Hepatocyte (in vitro differentiated cells): ENCODE measurements at places on chromosomes 1 and 21. TPM values are rescaled to one million over a fixed set of nuclear protein-coding genes. Genes with fewer than 3 reads are reported as not detected.
A peak's percentile ranks its signal among the peaks of the same experiment; 100 is the strongest.

The ANXA9 gene
- 7.5 and 7.9 TPM in 2 replicates for total RNA-seq

The LYSMD1 gene
- 13.0 and 16.2 TPM in 2 replicates for total RNA-seq

The ANGPTL3 gene
- total RNA-seq, result 81.8 and 88.6 TPM in 2 replicates

The SPRR2F gene
- 0.80 and 2.5 TPM in 2 replicates for total RNA-seq

The FCRL1 gene
- not detected in 2 replicates for total RNA-seq

The RBP7 gene
- total RNA-seq, result 0.50 and 2.0 TPM in 2 replicates

The KCNT2 gene
- total RNA-seq, result 8.1 and 8.8 TPM in 2 replicates

The OR2L2 gene
- not detected in 2 replicates for total RNA-seq

The UBE2U gene
- not detected in 2 replicates for total RNA-seq

- peak; percentile 40 for DNase-seq
Observed at GRCh38 chr1:96596226-96596922, 125.2 kb upstream of the PTBP2 start.

GRCh38 chr1:65773391-65774123 lies 19.1 kb upstream of the PDE4B start:
- DNase-seq, result no peak

DNA sequence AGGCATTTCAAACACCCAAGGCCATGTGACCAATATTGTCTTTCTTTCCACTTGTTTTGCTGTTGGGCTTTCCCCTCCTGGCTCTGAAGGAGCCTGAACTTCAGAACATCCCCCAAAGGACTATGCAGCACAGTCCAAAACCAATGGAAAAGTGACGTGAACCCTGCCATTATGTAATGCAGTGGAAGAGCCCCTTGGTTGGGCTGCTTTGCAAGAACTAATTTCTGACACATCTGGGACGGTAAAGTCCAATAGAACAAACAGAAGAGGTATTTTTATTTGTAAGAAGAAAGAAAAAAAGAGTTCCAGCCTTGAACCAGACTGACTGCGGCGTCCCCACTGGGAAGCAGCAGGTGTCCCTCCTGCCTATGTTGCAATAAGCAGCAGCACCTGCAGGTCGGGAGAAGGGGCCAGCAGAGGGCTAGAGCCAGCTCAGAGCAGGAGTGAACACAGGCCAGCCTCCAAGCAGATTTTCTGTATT lies 116.7 kb downstream of the CDC7 start:
- DNase-seq, result peak; percentile 74

DNA sequence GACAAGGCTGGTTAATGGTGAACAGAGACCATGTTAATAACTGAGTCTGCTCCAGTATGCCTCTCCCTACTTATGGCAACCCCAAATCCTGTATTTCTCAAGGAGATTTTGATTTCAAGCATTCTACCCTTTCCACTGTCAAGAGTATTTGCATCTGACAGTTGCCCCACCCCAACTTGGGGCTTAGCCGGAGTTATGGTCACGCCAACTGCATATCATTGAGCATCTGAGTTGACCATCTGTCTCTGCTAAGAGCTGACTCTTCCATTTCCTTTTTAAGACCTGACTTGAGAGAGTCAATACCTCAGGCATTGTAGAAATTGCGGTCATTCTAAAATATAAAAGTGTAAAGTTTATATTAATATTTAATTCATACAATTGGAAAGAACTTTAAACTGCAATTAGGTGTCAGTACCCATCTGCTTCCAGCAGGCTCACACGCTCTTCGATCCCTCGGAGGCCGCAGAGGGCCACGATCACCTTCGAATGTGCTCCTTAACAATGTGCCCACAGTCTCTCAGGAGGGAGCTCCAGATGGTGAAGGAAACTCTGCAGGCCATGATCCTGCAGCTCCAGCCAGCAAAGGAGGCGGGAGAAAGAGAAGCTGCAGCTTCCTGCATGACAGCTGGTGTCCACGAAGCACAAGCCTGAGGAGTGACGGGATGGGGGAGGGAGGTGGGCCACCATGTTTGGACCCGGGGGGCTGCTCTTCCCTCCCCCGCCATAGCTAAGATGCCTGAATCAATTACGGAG lies 409.8 kb downstream of the DISC1 start:
- no peak for DNase-seq

DNA sequence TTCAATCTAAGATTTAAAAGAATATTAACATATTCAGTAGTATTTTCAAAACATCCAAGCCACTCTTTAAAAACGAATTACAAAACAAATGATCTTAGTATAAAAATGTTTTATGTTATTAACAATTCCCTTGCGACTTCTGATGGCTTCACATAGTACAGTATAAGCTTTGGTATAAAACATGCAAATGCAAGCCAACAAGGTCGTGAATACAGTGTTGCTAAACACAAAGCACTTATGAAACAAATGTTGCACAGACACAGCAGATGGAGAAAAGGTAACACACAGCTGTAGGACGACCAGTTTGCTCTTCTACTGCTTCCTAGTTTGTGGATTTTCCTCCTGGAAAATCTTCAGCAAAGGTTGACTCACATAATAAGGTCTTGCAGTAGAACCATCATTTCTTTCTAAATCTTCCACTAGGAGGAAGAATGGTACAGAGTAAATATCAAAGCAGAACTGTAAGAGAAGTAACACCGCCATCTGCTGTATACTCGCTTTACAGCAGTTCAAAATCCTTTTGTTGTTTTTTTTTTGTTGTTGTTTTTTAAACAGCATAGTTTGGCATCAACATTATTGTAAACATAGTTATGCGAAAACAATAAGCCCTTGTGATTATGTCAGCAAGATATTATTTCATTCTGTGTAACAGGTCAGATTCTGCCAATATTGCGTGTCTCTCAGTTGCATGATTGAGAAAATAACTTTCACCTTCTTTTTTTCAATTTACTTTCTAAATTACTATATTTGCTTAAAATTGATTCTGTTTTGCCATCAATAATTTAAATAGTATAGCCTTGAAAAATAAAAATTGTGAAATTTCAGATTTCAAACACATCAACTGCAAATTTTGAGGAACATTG lies 69.5 kb downstream of the LHX8 start:
- DNase-seq, result peak; percentile 62

DNA sequence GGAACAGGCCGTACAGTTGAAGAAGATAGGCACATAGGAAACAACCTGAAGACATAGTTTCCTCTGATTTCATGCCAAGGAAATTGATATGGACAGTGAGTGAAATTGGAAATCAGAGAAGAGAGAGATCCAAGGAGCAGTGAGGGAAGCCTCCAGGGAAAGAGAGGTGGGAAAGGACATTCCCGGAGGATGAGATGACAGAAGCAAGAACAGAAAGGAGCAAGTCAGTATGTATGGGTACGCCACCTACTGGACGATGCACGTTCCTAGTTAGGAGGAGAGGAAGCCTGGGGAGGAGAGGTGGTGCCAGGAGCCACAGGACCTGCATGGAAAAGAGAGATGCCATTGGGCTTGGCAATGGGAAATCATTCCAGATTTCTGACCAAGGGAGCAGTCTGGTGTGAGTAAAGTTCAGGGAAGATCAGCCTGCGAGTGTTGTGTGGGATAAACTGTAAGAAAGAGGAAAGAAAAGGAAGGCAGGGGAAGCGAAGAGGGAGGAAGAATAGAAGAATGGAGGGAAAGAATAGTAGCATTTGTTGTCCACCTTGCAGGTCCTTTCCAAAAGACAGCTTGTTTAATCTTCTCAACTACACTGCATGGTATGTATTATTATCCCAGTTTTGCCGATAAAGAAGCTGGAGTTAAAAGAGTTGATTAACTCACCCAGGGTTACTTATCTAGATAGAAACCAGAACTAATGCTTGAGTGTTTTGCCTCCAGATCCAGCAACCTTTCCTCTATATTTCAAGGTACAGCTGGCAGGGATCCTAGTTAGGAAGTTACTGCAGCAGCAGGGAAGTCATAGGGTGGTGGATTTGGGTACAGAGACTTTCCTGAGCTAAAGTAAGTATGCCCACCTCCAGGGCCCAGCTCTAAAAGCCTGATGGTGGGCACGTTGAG lies 27.4 kb downstream of the C1orf116 start:
- DNase-seq, result peak; percentile 85

GRCh38 chr1:39499668-39500067 lies 8.2 kb downstream of the BMP8A start:
- DNase-seq, result no peak

- DNase-seq, result no peak
Observed at GRCh38 chr1:14320518-14320917, 278.0 kb upstream of the KAZN start.

DNA sequence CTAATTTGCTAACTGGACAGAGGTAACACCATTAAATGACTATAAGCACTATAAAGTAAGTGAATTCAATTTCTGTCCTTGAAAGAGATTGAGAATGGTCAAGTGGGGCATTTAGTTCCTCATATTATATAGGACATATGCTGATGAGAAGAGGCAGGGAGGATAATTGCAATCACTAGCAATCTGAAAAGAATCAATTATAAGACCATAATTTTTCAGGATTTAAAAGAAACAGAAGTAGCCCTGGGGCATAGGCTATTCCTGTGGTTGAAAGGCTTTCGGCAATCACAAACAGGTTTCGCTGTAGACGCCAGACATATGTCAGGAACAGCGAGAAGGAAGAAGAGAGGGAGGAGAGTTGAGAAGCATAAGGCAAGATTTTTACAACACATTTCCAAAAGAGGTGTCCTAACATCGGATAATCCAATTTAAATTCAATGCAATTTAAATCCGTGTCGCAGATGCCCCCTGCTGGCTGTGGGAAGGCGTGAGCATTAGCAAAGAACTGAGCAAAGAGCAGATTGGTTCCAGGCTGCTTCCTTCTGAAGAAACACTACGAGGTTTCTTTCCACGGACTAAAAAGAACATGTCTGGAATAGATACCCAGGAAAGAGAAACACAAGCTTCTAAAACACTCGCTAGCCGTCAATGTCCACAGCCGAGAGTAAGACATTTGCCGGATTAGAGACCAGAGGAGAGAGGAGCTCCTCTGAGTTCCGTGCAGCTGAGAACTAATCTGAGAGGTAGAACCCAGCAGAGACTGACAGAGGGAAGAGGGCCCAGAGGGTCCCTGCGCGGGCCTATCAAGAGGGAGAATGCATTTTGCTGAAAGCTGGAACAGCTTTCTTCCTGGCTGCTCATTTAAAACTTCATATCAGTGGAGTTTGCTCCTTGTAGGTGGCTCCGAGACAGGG lies 27.9 kb downstream of the RGS5 start:
- peak; percentile 82 for DNase-seq

- DNase-seq, result no peak
Observed at GRCh38 chr1:31657020-31657804, 12.5 kb upstream of the PEF1 start.

DNA sequence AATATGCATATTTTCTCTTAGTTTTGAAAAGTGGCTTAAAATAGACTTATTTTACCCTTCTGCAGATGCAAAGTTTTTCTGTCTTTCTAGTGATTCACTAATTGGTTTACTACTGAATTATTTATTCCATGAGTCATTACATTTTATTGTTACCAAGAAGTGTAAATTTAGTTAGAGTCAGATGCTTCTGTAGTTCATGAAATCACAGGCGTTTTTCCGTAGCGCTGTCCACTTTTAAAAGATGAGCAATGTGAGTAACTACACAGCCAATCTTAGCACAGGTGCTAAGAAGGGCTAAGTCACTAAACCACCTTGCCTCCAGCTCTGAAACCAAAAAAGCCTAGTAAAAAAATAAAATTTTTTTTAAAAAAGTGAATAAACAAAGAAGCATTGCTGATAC lies 24.7 kb downstream of the RGS13 start:
- no peak for DNase-seq

GRCh38 chr1:84782881-84783280 lies 92.6 kb upstream of the SSX2IP start:
- no peak for DNase-seq

DNA sequence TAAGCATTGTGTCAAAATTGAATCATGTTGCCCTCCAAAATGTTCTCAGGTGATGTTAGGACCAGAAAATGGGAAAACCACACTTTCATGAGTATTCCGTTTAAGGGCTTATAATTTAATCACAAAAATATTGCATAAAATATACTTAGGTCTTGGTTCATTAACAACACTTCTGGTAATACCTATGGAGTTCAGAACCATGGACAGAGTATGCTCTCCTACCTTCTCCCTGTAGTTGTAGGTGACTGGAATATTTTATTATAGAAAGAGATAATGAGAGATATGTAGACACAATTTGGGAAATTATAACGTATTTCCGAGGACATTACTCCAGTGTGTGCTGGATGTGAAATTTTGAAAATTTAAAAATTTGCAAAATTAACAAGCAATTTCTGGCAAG lies 232.5 kb downstream of the NCAM2 start:
- peak; percentile 46 for DNase-seq

- DNase-seq, result no peak
Observed at GRCh38 chr21:16594191-16594590, 864.4 kb downstream of the USP25 start.

DNA sequence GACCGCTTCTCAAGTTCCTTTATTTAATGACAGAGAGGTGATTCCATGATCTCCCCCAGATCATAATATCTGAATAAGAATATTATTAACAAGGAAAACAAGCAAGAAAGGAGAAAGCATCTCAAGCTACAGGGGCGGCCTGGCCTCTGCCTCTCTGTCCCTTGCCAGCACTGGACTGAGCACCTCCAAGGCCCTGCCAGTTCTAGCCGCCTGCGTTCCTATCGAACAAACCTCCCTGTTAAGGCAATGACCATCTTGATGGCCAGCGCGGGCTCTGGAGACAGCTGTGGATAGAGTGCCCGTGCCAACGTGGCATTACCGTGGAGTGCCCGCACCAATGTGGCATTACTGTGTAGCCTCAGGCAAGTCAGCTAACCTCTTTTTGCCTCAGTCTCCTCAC lies 84.8 kb downstream of the NPHP4 start:
- no peak for DNase-seq

- no peak for DNase-seq
Observed at GRCh38 chr1:43783671-43784205, 76.4 kb downstream of the ST3GAL3 start.

- DNase-seq, result no peak
Observed at GRCh38 chr1:19967808-19968207, 11.6 kb downstream of the PLA2G2A start.

DNA sequence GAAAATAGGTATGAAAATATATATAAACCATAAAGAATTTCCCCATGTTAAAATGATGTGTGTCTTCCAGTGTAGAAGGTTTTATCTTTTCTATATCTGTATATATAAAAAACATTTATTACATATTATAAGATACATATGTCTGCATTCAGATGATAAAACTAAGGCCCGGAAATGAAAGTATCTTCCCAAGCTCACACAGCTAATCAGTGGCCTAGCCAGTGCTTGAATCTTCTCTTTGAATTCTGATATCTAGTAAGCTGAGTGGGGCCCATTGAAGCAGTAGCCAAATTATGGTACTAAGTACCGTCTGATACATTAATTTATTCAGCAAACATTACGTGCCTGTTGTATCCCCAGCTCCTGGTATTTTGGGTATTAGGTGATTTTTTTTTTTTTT lies 28.6 kb downstream of the UCK2 start:
- no peak for DNase-seq

DNA sequence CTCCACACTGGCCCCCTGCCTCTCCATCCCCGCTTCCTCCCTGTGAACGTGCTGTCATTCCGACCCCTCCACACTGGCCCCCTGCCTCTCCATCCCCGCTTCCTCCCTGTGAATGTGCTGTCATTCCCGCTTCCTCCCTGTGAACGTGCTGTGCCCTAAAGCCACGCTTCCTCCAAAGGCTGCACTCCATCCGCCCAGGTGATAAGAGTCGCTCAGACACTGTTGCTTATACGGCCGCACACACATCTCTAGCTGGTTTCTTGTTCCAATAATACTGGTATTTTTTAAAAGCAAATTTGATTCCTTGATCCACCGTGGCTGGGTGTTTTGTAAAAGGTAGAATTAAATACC lies 39.3 kb upstream of the TSPEAR start:
- DNase-seq, result no peak
